CD4-positive, alpha-beta T cell (primary cell): ENCODE measurements at places on chromosomes 1 and 21.

- DNase-seq: no peak
These were observed 519.4 kb upstream of the NR5A2 start for GRCh38 chr1:199508072-199508471.

GRCh38 chr1:171868217-171868803 lies 27.0 kb downstream of the DNM3 start:
- DNase-seq: no peak

- no peak for DNase-seq
These were observed 35.2 kb downstream of the HIVEP3 start for GRCh38 chr1:41883507-41883906.

DNA sequence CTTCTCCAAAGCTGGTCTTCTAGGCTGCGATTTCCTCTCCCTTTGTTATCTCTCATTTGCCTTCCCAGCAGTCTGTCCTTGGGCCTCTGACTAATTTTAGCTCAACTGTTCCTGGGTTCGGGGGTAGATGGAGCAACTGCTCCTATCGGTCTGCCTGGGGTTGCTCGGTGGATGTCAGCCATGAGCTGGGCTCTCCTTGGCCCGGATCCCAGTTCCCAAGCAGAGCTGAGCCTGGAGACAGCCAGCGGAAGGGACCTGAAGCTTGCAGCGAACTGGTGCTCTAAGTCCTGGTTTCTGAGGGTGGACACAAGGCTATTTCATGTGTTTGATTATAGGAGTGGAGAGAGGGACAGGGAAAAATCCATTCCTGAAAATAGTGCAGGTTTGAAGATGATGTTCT lies 423.0 kb downstream of the RPS6KC1 start:
- no peak for DNase-seq

GRCh38 chr1:57850176-57850940 lies 426.5 kb upstream of the DAB1 start:
- no peak for DNase-seq

- no peak for DNase-seq
These were observed 45.7 kb downstream of the TDRD5 start for GRCh38 chr1:179637211-179637860.

DNA sequence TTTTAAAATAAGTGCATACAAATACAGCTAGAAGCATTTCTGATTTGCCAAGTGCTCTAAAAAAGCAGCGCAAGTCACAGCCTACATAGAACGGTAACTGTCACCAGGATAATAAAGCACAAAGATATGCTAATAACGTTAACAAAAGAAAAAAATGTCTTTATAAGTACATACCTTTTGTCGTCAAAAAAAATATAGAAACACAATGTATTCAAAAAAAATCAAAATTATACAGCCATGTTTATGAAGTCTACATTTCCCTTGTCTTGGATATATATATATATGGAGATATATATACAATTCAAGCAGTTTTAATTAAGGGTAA lies 3.2 kb downstream of the IRF2BP2 start:
- no peak for DNase-seq

- DNase-seq: no peak
These were observed 11.5 kb downstream of the ABL2 start for GRCh38 chr1:179217943-179218507.
